ENCODE measurements at places on chromosomes 7 and 10.
A peak's percentile ranks its signal among the peaks of the same experiment; 100 is the strongest.

GRCh38 chr10:27637601-27638000, 108.0 kb downstream of the MKX start:
- DNase-seq = no peak

- DNase-seq = no peak
Observed at GRCh38 chr10:132482090-132482800, 55.3 kb upstream of the INPP5A start.

GRCh38 chr7:123999703-124000102, 33.2 kb downstream of the TMEM229A start:
- DNase-seq = no peak

- DNase-seq = no peak
Observed at GRCh38 chr10:93277360-93277759, 203.7 kb downstream of the CYP26A1 start.

DNA sequence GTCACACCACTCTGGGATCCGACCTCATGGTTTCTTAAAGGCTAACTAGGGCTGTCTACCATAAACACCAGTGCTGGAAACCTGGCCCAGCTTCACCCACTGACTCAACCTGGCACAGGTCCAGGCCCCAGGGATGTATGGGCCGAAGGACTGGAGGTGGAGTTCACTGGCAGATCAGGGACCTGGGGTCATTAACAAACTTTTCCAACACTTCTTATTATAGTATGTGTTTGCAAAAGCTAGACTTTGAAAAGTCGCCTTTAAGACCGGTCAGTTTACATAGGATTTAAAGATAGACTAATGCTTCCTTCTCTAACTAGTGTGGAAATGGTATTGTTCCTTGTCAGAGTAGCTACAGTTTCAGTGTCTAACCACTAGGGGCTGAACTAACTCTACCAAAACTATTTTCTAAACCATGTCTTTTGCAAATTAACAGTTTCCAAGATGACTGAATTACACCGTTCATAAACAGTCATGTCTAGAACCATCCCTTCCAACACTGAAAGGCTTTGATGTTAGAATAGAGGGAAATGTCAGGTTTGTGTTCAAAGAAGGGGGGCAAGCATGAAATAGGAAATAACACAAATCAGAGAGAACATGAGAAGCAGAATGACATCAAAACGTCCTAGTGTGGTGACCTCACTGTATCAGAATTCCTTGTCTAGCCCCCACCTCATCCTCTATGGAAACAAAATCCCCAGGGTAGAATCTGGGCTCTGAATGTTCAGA, 29.7 kb downstream of the STN1 start:
- peak; percentile 63 for DNase-seq

DNA sequence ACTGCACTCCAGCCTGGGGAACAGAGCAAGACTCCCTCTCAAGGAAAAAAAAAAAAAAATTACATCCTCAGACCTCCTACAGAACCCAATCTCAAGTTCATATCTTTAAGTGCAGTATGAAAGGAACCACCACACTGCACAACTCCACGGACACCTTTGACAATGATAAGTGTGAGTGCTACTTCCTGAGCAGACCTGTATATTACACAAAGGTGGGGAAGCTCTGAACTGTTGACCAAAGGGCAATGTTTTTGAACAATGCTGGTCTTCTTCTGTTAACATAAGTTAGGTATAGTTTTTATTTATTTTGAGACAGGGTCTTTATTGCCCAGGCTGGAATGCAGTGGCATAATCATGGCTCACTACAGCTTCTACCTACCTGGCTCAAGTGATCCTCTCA, 54.1 kb upstream of the RNF148 start:
- DNase-seq = no peak

DNA sequence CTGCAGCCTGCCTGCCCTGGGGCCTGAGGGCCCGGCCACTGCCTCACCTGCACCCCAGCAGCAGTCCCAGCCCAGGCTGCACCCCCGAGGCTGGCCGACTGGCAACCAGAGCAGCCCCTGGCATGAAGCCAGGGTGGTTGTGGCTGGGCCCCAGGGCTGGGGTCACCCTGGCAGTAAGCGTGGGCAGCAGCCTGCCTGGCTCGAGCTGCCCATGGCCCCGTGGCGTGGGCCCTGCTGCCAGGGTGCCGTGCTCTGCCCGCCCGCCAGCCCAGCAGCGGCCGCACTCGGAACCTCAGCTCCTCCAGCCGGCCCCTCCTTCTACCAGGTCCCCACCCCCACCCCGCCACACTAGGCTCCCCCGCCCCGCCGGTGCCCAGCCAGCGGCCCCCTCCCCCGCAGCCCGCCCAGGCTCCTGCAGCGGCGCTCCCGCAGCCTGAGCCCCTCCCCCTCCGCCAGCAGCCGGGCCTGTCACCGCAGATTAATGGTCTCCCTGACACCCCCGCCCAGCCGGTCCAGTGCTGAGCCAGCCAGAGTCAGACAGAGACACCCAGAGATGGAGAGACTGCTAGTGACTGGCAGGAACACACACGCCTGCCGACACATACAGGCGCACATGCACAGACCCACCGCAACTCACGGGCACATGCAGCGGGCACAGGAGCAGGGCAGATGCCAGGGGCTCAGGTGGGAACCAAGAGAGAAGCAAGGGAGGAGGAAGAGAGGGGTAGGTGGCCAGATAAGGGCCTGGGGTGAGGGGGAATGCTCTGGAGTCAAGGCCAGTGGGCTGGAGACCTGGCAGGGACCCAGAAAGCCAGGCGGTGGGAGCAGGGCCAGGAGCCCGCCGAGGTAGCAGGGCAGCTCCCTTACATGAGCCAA, 22.4 kb downstream of the KCNH2 start:
- DNase-seq = peak; percentile 88

GRCh38 chr10:84997870-84998269, 669.5 kb downstream of the CCSER2 start:
- DNase-seq = no peak

GRCh38 chr10:121696854-121697253, 98.6 kb upstream of the FGFR2 start:
- peak; percentile 10 for DNase-seq
